ENCODE measurements at places on chromosomes 3 and 15. TPM values are rescaled to one million over a fixed set of nuclear protein-coding genes. Genes with fewer than 3 reads are reported as not detected.

DNA sequence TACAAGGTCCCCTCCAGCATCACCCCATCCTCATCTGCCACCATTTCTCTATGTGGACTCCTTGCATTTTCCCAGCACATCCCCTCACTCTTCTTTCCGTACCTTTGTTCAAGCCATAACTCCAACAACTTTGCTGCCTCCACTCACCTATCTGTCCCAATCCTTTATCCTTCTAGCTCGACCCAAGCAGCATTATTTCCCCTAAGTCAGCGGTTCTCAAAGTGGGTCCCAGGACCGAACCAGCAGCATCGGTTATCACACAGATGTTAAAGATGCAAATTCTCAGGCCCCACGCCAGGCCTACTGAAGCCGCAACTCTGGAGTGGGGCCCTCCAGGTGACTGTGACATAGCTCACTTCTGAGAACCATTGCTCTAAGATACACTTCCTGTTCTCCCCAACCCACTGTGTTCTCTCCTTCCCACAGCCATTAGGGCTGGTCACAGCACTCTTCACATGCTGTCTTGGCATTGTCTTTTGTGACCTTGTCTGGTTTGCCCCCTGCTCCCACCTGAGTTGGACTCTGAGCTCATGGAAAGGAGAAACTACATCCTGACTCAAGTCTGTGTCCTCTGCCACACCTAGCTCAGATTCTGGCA lies 56.2 kb downstream of the AAGAB start:
- no peak for DNase-seq
- H3K36me3 ChIP-seq, result no peaks in the 10 kb centered on the region
- H3K27ac ChIP-seq, result no peak overlapping the region
- peaks cover 26% of the 10 kb centered on the region for H3K4me1 ChIP-seq

- H3K36me3 ChIP-seq, result peaks cover 3% of the 10 kb centered on the region
- H3K27ac ChIP-seq, result no peak overlapping the region
- DNase-seq, result no peak
- H3K4me3 ChIP-seq, result no peak overlapping the region
- H3K27me3 ChIP-seq, result no peaks in the 10 kb centered on the region
These were observed 41.1 kb downstream of the GPD1L start for GRCh38 chr3:32147509-32147908.

DNA sequence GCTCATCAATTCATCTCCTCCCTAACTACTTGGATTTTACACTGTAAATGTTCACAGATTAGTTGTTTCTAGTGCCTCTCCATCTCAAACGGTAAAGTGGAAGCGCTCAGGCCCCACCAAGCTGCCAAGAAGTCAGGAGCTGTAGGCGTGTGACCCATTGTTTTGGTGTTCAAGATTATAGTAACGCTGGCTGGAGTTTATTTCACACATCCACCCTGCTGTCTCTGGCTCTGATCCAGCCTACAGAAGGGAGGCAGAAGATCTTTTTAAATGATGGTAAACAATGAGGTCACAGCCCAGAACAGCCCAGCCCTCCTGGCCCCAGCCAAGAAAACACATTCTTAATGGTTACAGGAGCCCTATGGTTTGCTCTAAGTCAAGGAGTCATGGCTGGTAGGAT lies 25.7 kb upstream of the GALNT15 start:
- no peaks in the 10 kb centered on the region for H3K36me3 ChIP-seq
- no peak overlapping the region for H3K27ac ChIP-seq
- no peaks in the 10 kb centered on the region for H3K4me1 ChIP-seq
- DNase-seq, result peak; percentile 94

DNA sequence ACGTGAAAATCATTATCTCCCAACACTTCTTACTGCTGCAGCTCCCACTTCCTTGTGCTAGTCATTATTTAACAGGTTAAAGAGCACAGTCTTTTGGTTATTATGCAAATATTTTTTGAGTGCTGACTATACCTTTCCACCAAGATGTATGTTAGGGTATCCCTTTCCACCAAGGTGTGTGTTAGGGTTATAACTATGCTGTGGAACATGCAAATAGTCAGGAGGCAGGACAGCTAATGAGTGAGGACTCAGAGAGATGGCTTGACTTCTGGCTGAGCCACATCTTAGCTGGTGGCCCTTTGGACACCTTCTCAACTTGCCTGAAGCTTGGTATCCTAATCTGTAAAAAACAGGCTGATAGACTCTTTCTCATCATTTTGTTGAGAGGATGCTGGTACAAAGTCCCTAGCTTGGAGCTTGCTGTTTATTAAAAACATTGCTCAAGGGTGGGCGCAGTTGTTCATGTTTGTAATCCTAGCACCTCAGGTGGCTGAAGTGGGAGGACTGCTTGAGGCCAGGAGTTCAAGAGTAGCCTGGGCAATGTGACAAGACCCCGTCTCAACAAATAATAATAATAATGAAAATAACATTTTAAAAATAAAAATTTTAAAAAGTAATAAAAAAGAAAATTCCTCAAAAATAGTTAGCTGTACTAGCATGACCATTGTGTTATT lies 160.5 kb upstream of the ADAMTS9 start:
- H3K27ac ChIP-seq, result no peak overlapping the region
- H3K4me3 ChIP-seq, result no peak overlapping the region
- no peaks in the 10 kb centered on the region for H3K27me3 ChIP-seq
- no peaks in the 10 kb centered on the region for H3K4me1 ChIP-seq

TLR9 gene
- polyA plus RNA-seq, result 0.37 TPM

GOLGA6B gene
- not detected for polyA plus RNA-seq
